D341Med (cell line): ENCODE measurements at places on chromosomes 2 and 18.

DNA sequence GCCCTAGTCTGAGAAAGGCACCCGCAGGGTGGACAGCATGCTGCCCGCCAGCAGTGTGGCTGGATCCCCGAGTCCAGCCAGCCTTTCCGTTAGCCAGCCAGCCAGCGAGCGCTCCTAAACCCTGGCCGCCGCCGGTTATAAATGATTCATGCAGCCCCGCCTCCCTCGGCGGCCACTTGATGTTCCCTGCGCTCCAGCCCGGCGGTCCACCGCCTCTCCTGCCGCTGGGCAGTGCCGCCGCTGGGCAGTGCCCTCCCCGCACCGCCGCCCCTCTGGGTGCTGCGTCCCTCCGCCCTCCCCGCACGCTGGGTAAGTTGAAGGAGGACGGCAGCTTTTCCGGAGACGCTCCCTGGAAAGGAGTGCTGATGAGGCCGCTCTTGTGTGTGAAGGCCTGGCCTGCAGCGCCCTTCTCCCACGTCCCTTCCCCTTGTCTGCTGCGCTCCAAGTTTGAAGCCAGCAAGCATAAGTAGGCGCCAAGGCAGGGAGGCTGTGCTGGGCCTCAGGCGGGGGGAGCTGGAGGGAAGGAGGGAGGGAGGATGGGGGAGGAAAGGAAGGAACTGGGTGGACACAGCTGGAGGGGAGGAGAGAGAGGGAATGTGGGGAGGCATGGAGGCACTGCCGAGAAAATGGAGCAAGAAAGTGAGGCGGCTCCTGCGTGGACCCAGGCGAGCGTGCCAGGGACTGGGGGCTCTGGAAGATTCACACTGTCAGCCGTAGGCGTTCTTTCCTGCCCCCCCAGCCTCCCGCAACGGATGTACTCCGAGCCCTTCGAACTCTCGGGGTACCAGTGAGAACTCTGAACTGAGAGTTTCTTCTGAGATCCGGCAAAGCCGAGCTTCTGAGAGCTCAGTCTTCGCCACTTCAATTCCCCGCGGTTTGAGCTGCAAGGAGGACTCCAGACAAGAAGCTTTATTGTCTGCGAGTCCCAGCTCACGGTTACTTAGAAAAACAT, 131.9 kb downstream of the GLI2 start:
- no peak for DNase-seq

DNA sequence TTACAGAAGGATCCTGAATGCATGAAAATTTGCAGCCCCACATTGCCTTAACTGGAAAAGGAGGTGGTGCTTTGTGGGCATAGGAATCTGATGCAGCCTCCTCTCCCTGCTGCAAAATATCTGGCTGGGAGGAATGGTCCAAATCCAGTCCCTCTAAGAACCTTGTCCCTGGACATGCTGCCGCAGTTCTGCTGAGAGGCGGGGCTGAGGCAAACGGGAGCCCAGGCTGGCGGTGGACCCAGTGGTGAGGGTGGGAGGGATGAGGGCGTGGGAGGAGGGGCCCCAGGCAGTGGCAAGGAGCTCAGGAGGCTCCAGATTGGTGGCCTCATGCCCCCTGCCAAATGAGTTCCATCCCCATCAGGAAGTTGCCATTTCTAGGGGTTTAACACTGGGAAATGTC, 36.2 kb downstream of the ZAP70 start:
- DNase-seq = no peak

DNA sequence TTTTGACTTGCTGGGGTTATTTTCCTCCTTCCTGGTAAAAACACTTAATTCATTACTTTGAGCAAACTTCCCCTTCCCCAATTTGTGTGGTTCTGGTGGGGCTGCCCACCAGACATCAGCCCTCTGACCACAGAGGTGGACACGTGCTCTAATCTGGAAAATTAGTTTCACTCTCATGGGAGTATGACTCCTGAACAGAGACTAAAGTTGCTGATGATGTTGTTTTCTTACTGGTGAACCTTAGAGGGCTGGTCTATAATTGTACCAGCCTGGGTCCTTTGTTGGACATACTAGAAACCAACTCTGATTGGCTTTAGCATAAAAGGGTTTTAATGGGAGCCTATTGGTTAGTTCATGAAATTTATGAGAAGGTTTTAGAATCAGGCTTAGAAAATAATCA, 54.1 kb upstream of the ACYP2 start:
- no peak for DNase-seq

DNA sequence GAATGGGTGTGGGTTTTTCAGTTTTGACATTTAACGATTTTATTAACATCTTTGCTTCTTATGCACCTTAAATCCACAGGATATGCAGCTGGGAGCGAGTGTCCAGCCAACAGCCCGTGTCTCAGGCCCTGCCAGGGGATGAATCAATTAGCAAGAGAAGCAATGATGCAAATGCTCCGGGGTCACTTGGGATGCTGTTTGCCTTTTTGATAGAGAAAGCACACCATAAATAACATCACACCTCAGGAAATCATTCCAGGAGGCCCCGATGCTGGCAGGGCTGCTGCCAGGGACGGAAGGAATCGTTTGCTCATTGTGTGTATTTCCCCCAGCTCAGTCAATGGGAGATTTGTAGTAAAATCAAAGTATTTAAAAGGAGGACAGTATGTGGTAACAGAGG, 394.0 kb upstream of the HNRNPA3 start:
- no peak for DNase-seq

GRCh38 chr2:8628866-8629209, 53.0 kb upstream of the ID2 start:
- no peak for DNase-seq

DNA sequence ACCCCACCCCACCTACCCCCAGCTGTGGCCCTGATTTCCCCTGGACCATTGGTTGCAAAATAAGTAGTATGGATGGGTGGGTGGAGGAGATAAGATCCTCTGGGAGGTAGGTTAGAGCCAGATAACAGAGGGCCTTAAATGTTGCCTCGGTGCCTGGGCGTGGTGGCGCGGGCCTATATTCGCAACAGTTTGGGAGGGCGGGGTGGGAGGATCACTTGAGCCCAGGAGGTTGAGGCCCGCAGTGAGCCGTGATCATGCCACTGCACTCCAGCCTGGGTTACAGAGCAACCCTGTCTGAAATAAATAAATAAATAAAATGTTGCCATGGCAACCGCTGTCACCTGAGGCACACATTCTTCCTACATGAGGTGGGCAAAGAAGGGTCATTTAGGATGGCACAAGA, 103.3 kb upstream of the GATA6 start:
- no peak for DNase-seq

- DNase-seq = no peak
Observed at GRCh38 chr18:24214913-24215312, 76.1 kb downstream of the CABYR start.

DNA sequence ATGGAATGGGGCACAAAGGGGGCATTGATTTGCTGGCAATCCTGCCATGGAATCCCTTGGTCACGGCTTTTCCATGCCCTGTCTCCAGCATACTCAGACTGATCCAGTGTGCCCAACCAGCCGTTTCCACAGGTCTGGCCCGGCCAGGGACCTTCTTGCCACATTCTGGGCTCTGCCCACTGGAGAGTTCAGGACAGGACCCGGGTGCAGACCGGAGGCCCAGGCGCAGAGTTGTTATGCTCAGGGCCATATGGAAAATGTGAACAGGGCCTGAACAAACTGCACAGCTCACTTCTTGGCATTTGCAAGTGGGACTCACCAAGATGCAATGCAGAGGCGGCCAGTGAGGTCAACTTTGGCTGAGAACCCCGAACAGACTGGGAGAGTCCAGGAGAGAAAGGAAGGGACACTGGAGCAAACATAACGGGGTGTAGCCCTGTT, 15.6 kb upstream of the ASAP2 start:
- DNase-seq = no peak

DNA sequence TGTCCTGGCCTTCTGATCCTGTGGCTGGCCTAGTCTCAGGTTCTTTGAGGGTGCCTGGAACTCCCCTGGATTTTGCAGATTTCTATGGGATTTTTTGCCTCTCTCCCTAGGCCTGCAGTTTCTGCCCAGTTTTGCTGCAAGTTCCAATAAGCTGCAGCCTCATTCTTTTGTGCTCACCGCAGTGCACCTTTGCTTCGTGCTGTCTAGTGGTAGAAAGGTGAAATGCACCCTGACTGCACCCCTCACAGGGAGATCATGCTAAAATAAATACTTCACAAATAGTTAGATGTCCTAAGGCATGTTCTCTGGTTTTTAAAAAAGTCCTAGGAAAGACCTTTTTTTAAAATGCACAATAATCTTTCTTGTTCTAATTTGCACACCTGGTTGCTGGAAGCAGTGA, 72.5 kb downstream of the GNAL start:
- no peak for DNase-seq

GRCh38 chr2:43033466-43034241, 192.8 kb downstream of the ZFP36L2 start:
- DNase-seq = no peak

- DNase-seq = no peak
Observed at GRCh38 chr18:65827444-65827843, 76.6 kb downstream of the CDH7 start.

- no peak for DNase-seq
Observed at GRCh38 chr2:226740039-226740648, 59.5 kb downstream of the IRS1 start.
